Fibroblast of lung (primary cell): ENCODE measurements at places on chromosomes 3 and 15. TPM values are rescaled to one million over a fixed set of nuclear protein-coding genes. Genes with fewer than 3 reads are reported as not detected.

Gene CFAP20DC
- 2.3 and 3.8 TPM in 2 replicates for total RNA-seq

Gene ZIC4
- total RNA-seq: not detected in 2 replicates

Gene MUC4
- not detected in 2 replicates for total RNA-seq

Gene PAQR5
- 9.8 and 16.2 TPM in 2 replicates for total RNA-seq

Gene MST1
- total RNA-seq: 5.1 and 6.6 TPM in 2 replicates

Gene A4GNT
- not detected in 2 replicates for total RNA-seq

- no peak for DNase-seq
These were observed 229.7 kb upstream of the TBL1XR1 start for GRCh38 chr3:177426878-177427495.

- peak; percentile 61 for DNase-seq
These were observed 75.9 kb downstream of the TNIK start for GRCh38 chr3:171384101-171384891.

GRCh38 chr15:43828061-43828657 lies 1.4 kb downstream of the WDR76 start:
- peak; percentile 15 for DNase-seq

DNA sequence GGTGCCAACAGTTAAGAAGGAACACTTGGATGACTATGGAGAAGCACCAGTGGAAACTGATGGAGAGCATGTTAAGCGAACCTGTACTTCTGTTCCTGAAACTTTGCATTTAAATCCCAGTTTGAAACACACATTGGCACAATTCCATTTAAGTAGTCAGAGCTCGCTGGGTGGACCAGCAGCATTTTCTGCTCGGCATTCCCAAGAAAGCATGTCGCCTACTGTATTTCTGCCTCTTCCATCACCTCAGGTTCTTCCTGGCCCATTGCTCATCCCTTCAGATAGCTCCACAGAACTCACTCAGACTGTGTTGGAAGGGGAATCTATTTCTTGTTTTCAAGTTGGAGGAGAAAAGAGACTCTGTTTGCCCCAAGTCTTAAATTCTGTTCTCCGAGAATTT lies 3.0 kb downstream of the SKIL start:
- DNase-seq: peak; percentile 62

GRCh38 chr15:101852356-101852755 lies 40.4 kb downstream of the OR4F15 start:
- no peak for DNase-seq

DNA sequence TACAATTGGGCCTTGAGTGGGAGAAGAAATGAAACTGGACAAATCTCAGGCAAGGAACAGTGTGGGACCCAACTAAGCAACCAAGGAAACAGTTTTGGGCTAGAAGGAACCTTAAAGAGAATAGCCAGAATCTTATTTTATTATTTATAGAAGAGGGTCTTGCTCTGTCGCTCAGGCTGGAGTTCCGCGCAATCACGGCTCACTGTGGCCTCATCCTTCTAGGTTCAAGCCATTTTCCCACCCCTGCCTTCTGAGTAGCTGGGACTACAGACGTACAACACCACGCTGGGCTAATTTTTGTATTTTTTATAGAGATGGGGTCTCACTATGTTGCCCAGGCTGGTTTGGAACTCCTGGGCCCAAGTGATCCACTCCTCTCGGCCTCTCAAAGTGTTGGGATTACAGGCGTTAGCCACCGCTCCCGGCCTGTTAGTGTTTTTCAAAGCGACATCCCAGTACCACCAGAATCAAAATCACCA lies 734 bp upstream of the WDR76 start:
- no peak for DNase-seq

DNA sequence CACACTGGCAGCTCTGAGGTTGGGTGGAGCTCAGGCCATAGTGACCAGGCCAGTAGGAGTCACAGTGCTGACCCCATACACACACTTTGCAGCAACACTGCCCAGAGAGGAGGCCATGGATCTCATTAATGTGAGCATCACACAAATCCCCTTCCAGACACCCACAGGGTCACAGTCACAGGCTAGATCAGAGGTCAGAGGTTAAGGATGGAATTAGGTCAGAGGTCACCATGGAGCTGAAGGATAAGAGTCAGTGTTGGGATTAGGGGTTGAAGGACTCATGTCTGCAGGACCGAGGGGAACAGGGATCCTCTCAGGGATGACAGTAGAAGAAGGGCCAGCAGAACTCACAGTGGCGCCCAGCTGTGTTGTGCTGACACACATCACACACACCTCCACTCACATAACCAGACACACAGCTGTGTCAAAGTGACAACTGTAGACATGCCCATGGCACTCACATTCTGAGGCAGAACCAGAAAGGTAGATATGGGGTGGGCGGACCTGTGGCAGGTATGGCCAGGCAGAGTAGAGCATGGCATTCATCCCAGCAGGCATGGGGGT lies 12.7 kb downstream of the CCDC71 start:
- DNase-seq: no peak

GRCh38 chr3:57752307-57752706 lies 3.8 kb upstream of the SLMAP start:
- DNase-seq: peak; percentile 83

- DNase-seq: peak; percentile 40
These were observed 29.5 kb downstream of the KCNAB1 start for GRCh38 chr3:156149876-156150275.

GRCh38 chr3:5155241-5155640 lies 32.3 kb upstream of the EDEM1 start:
- no peak for DNase-seq

DNA sequence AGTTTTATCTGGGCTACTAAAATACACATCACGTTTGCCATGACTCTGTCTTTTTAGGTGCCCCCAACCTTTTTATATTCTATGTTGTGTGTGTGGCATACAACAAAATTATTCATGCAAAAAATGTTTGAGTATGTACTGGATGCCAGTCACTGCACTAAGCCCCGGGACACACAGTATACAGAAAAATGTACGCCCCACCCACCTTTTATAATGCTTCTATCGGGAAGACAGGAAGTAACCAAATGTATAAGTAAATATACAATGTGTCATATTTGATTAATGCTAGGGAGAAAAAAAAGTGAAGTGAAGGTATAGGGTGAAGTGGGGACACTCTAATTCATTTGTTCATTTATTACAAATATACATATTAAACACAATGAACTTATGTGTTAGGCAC lies 503.4 kb upstream of the MDFIC2 start:
- DNase-seq: no peak

- no peak for DNase-seq
These were observed 619.9 kb downstream of the FOXP1 start for GRCh38 chr3:70963431-70964275.

GRCh38 chr3:170914690-170915089 lies 6.3 kb upstream of the EIF5A2 start:
- no peak for DNase-seq

DNA sequence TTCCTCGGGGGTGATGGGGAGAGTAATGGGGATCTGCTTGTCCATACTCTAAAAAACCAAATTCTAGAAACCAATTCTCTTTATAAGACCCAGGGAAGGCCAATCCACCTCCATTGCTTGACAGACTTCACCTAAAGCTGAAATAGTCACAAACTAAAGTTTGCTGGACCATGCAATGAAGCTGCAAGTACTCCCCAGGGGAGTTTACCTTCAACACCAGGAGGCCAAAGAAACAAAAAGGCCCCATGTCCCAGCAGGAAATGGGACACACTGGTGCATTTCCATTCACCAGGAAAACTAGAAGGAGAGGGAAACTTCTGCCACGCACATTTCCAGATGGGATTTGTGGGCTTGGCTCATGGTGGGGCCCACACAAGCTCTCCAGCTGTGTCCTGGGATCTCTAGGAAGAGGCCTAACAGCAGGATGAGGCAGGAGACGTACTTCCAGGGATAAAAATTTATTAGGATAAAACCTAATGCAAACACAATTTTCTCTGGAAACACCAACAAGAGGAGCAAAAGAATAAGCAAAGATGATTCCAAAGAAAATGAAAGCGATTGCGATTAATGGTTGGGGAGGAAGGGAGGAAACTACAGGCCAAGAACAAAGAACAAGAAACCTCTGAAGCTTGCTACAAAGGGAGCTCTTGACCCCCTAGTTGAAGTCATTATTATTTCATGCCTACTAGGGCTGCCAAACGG lies 238.0 kb upstream of the LRTM1 start:
- no peak for DNase-seq

GRCh38 chr15:50128266-50128665 lies 9.2 kb upstream of the ATP8B4 start:
- DNase-seq: no peak

DNA sequence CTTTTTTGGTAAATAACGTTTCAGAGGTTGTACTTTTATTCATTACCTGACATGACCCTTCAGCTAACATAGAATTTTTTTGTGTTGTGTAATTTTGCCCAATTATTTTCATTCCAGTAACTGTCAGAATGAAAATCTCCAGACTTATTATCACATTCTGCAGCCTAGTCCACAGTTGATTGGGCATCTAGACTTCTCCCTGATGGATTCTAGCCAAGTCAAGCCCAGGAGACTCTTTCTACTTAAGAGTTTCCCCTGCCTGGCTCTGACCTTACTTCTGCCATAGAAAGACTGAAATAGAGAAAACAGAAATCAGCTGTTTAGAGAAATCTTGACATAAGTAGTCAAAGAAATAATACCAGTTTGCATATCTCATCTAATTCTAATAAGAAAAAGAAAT lies 82.9 kb upstream of the CDAN1 start:
- no peak for DNase-seq

DNA sequence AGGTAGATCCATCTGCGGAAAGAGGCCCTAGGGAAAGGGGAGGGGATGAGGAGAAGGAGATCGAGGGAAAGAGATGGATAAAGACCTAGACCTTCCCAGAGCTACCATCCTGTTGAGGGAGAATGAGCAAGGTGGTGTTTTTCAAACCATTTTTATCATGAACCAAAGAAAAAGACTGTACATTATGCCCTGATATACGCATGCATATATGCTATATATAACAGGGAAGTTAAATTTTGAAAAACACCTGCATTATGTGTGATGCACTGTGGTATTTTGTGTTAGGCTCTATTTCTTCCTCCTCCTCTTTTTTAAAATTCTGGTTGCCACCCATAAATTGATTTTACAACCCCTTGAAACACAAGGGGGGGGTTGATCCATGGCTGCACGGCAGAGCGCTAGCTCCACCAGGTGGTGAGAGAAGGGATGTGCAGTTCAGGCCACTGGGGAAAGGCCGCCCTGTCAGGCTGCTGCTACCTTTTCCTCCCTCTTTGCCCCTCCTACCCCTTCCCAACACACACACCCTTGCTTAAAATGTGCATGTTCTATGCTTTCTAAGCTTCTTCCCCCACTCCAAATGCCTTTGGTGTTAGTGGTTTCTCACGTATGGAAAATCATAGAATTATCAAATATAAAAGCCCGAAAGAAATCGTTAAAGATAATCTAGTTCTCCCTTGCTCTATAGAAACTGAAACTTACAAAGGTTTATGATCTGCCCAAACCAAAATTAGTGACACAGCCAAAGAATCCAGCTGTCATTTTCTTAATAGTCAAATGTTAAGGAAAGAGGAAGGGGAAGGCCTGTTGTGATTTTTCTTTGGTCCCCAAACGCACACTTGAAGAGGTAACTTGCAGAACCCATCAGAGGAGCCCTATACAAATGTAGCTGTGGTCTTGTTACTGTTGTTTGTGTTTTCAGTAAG lies 262.0 kb upstream of the UMPS start:
- peak; percentile 26 for DNase-seq

GRCh38 chr3:142226474-142226873 lies 1.1 kb upstream of the GK5 start:
- DNase-seq: no peak

GRCh38 chr3:46845860-46846623 lies 17.2 kb downstream of the MYL3 start:
- peak; percentile 72 for DNase-seq

DNA sequence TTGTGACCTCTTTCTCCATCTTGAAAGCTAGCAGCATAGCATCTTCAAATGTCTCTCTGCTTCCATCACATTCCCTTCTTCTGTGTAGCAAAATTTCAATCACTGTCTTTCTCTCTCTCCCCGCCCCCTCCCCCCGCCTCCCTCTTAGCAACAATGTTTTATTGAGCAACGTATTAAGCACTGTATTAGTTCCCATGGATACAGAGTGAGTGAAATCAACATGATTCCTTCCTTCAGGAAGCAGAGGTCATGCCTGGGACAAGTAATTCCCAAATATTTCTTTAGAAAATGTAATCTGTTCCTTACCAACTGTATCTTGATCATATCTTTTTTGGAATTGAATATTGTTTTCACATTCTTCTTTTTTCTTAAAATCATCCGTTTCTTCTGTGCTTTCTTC lies 373.7 kb upstream of the NECTIN3 start:
- peak; percentile 76 for DNase-seq
